ENCODE measurements at places on chromosomes 3 and 15.

GRCh38 chr15:74322558-74323180, 44.8 kb downstream of the CYP11A1 start:
- no peak overlapping the region for H3K27ac ChIP-seq
- peaks cover 4% of the 10 kb centered on the region for H3K27me3 ChIP-seq
- H3K36me3 ChIP-seq: no peaks in the 10 kb centered on the region
- DNase-seq: peak; percentile 69
- H3K4me1 ChIP-seq: peaks cover 9% of the 10 kb centered on the region

DNA sequence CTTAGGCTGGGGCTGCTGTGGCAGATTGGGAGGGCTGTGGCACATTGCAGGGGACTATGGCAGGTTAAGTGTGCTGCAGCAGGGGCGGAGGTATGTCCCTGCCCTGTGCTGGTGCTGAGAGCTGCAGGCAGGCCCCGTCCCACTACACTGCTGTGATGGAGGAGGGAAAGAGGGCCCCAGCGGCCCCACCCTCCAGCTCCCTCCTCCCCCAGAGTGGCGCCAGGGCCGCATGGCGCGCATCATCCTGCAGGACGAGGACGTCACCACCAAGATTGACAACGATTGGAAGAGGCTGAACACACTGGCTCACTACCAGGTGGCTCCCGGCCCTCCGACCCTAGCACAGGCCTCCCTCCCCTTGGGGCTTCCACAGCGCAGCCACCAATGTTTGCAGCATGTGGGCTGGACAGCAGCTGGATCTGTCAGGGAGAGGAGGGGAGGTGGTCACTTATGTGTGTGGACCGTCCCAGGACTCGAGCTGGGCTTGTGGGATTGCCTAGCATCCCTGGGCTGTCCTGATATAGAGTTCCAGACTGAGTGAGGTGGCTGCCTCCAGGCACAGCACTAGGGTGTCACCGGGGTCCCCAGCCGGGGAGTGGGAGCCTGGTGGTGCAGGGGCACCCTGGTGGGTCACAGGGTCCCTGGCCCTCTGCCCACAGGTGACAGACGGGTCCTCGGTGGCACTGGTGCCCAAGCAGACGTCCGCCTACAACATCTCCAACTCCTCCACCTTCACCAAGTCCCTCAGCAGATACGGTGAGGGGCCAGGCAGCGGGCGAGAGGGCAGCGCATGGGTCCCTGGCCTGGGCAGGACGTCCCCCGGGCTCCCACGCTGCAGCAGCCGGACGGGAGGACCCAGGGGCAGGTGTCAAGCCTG, 46.1 kb downstream of the PLXNA1 start:
- peaks cover 39% of the 10 kb centered on the region for H3K36me3 ChIP-seq
- no peak overlapping the region for H3K4me3 ChIP-seq
- no peaks in the 10 kb centered on the region for H3K4me1 ChIP-seq
- no peak overlapping the region for H3K27ac ChIP-seq
- DNase-seq: no peak
- no peaks in the 10 kb centered on the region for H3K27me3 ChIP-seq

DNA sequence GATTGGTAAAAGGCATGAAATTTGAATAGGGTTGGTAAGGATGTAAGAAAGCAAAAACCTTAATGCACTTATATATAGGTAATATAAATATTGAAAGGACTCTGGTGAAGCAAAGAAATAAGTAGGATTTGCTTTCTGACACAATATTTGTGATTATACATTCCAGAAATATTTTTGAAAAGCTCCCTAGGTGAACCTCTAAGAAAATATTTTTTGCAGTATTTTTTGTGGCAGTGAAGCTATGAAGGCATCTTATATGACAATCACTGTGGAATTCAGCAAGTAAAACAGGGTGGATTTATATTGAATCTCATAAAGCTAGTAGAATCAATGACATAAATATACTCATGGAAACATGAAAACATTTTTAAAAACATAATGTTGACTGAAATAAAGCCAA, 119.6 kb upstream of the EPHA3 start:
- no peaks in the 10 kb centered on the region for H3K4me1 ChIP-seq
- H3K27ac ChIP-seq: no peak overlapping the region
- H3K36me3 ChIP-seq: no peaks in the 10 kb centered on the region
- no peak for DNase-seq
- H3K4me3 ChIP-seq: no peak overlapping the region

DNA sequence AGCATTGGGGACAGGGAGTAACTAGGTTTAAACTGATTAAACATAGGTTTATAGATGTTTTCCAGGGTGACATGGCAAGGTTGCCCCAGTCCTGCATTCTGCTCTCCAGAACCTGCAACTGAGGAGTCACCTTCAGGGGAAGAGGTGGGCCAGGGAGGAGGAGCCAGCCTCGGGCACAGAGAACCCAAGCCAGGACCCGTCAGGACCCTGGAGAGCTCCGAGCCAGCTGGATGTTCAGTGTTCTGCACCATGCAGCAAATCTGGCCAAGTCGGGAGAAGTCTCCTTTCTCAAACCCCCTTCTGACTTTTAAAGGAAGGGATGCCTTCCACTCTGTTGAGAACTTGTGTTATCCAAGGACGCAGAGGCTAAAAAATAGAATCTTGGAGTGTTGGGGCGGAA, 62.1 kb upstream of the SLC6A11 start:
- H3K4me1 ChIP-seq: no peaks in the 10 kb centered on the region
- H3K4me3 ChIP-seq: no peak overlapping the region
- no peaks in the 10 kb centered on the region for H3K36me3 ChIP-seq

GRCh38 chr3:71998995-71999673, 214.2 kb upstream of the PROK2 start:
- no peaks in the 10 kb centered on the region for H3K4me1 ChIP-seq
- no peak for DNase-seq
- H3K4me3 ChIP-seq: no peak overlapping the region
- H3K27me3 ChIP-seq: peaks cover 3% of the 10 kb centered on the region

DNA sequence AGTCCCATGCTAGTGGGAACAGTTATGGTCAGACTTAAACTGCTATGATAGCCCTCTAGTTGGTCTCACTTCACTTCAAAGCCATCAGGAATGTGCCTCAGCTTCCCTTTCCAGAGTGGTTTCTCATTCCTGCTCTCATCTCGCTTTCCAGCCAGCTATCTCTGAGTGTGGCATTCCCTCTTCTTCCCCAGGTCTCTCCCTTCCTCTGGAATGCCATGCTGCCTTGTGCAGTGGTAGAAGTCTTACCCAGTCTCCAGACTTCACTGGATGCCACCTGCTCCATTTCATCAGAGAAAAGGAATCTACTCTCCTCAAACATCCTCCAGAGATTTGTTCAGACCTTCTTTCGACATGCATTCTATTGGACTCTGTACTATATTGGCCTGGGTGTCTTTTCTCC, 83.0 kb downstream of the AGBL1 start:
- no peaks in the 10 kb centered on the region for H3K4me1 ChIP-seq
- DNase-seq: no peak
- H3K36me3 ChIP-seq: no peaks in the 10 kb centered on the region

- DNase-seq: no peak
- no peaks in the 10 kb centered on the region for H3K27me3 ChIP-seq
- H3K4me1 ChIP-seq: peaks cover 18% of the 10 kb centered on the region
Measured at GRCh38 chr15:60480149-60480548, 1.2 kb upstream of the ICE2 start.

DNA sequence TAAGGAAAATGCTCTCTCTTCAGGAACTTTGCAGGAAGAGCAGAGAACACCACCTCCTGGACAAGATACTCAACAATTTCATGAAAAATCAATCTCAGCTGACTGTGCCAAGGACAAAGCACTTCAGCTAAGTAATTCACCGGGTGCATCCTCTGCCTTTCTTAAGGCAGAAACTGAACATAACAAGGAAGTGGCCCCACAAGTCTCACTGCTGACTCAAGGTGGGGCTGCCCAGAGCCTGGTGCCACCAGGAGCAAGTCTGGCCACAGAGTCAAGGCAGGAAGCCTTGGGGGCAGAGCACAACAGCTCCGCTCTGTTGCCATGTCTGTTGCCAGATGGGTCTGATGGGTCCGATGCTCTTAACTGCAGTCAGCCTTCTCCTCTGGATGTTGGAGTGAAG, 200.5 kb downstream of the AKAP13 start:
- peaks cover 8% of the 10 kb centered on the region for H3K36me3 ChIP-seq
- peak overlapping the region; percentile 42 for H3K27ac ChIP-seq
- peak; percentile 50 for DNase-seq
- peak overlapping the region; percentile 34 for H3K4me3 ChIP-seq
- H3K4me1 ChIP-seq: no peaks in the 10 kb centered on the region

DNA sequence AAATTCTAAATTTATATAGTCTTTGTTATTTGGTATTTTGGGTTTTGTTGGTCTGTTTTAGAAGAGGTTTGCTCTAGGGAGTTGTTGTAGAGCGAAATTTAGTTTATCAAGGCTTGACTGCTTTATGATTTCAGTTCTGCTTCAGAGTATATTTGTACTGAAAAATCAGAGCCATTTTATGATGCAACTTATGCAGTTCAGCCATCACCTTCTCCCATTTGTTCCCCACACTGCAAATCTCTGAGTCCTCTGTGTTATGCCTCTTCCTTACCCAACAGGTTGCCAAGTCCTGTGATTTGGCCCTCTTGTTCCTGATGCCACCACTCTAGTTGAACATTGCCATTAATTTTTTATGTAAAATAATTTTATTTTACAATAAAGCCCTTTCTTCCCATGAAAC, 140.4 kb downstream of the ZNF609 start:
- no peaks in the 10 kb centered on the region for H3K27me3 ChIP-seq
- DNase-seq: no peak
- no peak overlapping the region for H3K27ac ChIP-seq

DNA sequence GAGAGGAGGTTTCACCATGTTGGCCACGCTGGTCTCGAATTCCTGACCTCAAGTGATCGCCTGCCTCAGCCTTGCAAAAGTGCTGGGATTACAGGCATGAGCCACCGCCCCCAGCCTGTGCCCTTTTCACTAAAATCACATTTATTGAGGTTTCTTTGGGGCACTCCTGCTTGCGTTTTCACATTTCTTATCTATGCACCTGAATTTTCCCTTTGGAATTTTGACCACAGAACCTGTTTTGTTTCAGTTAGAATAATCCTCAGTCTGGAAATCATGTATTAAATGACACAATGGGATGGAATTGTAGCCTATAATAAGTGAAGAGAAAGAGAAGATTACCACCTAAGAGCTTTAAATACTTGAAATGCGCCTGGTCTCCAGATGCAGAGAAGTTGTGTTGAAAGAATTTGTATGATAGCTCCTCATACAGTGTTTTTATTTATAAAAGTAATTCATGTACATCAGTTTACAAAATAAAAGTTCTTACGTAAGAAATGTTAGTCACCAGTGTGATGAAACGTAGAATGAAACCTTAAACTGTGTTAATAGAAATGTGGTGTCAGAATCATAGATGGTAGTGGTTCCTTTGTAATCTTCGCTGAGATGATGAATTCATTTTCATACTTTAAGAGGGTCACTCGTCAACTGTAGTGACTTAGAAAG, 107.0 kb downstream of the TCF12 start:
- no peaks in the 10 kb centered on the region for H3K4me1 ChIP-seq
- no peak overlapping the region for H3K27ac ChIP-seq
- H3K27me3 ChIP-seq: no peaks in the 10 kb centered on the region

DNA sequence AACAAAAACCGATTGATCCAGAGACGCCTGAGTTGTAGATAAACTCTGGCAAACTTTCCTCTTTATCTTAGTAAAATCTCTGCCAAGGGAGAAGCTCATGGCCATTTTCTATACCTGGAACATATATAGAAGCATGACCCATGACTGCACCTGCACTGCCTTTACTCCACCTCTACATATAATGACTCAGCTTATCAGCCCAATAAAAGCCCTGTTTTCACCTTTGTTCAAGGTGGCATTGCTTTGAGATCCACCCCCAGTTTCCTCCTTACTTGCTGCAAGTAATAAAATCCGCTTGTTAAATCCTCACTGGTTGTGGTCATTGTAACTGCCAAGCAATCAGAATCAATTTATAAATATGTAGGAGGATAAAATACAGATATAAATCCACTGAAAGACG, 1280.4 kb downstream of the NSUN3 start:
- no peak overlapping the region for H3K27ac ChIP-seq
- no peaks in the 10 kb centered on the region for H3K27me3 ChIP-seq
- no peak overlapping the region for H3K4me3 ChIP-seq

DNA sequence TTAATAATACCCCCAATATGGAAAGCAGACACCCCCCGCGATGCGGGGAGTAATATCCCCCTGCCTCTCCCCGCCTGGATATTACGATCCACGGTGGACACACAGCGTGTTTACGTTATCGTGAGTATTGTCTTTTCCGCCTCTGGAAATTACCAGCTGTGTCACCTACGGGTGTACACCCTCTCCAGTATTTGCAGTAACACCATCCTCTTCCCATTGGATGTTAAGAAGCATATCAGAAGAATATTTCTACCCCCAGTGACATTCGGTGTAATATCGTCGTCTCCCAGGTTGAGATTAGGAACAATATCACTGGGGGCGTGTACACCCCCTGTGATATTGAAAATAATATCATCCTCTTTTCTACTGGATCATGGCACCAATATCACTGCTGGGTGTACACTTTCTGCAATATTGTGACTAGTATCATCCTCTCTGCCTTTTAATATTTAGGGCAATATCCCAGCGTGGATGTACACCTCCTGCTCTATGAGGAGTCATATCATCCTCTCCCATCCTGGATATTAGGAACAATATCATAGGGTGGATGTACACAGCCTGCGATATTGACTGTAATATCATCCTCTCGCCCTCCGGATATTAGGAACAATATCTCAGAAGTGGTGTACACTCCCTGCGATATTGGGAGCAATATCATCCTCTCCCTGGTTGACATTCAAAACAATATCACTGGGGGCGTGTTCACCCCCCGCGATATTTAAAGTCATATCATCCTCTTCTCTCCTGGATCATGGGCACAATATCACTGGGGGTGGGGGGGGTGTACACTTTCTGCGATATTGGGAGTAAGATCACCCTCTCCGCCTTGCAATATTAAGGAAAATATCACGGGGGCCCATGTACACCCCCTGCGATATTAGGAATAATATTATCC, 20.3 kb upstream of the BMF start:
- H3K4me1 ChIP-seq: no peaks in the 10 kb centered on the region
- no peak for DNase-seq
- no peaks in the 10 kb centered on the region for H3K36me3 ChIP-seq
- H3K4me3 ChIP-seq: no peak overlapping the region

DNA sequence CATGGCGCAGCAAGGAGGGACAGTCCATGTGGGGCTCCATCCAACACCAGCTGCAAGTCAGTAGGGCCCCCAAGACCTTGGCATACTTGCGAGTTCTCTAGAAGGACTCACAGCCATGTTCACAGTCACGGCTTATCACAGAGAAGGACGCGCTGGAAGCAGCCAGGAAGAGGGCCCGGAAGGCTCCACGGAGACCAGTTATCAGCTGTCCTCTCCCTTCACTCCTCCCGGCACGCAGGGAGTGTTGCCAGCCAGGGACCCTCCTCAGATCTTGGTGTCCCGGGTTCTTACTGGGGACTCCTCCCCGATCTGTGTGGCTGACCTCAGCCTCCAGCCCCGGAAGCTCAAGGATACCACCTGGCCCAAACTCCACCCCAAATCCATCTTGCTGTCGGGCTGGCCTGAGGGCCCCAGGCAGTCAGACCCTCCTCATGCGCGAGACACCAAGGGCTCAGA, 68.0 kb downstream of the SLTM start:
- peak overlapping the region; percentile 29 for H3K4me3 ChIP-seq
- H3K4me1 ChIP-seq: peaks cover 10% of the 10 kb centered on the region
- no peaks in the 10 kb centered on the region for H3K36me3 ChIP-seq
- peaks cover 6% of the 10 kb centered on the region for H3K27me3 ChIP-seq
- no peak for DNase-seq
- no peak overlapping the region for H3K27ac ChIP-seq

- no peak for DNase-seq
- H3K4me1 ChIP-seq: peaks cover 13% of the 10 kb centered on the region
- H3K27ac ChIP-seq: no peak overlapping the region
- H3K4me3 ChIP-seq: no peak overlapping the region
- no peaks in the 10 kb centered on the region for H3K27me3 ChIP-seq
Measured at GRCh38 chr3:171967932-171968678, 71.3 kb upstream of the FNDC3B start.

- H3K4me1 ChIP-seq: no peaks in the 10 kb centered on the region
- no peak overlapping the region for H3K4me3 ChIP-seq
- no peak for DNase-seq
Measured at GRCh38 chr3:149270180-149270579, 48.6 kb upstream of the CP start.
